Activated CD4-positive, CD25-positive, alpha-beta regulatory T cell (primary cell): ENCODE measurements at places on chromosomes 7 and 10.

DNA sequence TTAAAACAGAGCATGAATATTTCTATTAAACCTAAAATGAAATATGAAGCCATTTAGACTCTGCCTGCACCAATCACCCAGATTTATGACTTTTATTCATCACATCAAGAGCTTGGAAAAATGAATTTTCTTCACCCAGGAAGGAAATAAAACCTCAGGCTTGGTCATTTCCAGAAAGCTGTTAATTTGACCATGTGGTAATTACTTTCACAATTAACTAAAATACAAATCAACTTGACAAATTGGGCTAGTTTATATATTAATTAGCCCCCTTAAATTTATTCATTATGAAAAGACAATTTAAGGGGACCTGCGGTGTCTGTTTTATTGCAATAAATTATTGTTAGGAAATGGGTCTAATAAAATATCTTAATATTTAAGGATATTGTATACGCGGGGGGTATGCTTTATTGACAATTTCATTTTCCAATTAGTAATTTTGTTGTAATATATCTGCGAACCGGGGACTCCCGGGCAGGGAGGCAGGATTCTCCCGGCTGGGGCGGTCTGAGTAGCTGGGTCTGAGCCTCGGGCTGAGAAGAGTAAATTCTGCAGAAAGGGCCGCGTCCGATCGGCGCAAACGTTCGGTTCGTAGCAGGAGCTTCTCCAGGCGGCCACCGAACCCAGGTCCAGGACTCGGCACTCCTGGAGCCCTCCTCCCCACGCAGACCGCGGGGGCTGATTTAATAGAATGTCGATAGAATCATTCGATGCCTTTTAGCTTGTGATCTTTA lies 9.4 kb upstream of the MNX1 start:
- no peak for DNase-seq

DNA sequence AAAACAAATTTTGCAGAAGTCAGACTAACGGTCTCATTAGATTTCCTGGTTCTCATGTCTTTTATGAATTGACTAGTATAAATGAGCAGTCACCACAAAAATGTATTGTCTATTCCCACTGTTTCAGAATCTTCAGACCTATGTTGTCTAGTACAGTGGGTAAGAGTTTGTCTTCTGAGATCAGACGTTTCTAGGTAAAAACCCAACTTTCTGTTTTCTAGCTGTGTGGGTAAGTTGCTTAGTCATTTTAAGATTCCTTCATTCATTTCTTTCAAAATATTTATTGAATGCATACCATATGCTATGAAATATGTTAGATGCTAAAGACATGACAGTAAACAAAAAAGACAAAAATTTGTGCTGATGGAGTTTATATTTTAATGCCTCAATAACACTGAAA lies 156.3 kb downstream of the POLR1F start:
- DNase-seq: no peak

DNA sequence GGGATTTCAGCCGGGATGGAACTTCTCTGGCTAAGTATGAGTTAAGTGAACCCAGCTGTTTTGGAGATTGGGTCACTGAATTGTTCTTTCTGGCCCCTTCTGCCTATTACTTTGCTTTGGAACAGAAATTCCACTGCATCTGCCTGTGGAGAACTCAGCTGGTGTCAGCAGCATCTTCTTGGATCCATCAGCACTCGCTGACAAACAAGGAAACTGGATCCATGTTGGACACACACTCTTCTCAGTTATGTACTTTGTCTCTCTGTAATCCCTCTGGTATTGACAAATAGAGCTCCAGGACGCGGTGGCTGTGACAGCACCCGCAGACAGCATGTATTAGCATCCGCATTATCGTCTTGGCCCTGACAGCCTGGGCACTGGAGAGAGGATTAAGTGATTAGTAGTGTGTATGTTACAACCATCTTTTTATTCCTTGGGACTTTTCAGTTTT lies 73.0 kb upstream of the BMPER start:
- DNase-seq: no peak

GRCh38 chr10:1058017-1058416 lies 1.8 kb downstream of the WDR37 start:
- no peak for DNase-seq

- no peak for DNase-seq
These were observed 481.0 kb downstream of the PLXNA4 start for GRCh38 chr7:132095111-132095765.

- DNase-seq: no peak
These were observed 938 bp upstream of the CADPS2 start for GRCh38 chr7:122887198-122887597.

- DNase-seq: no peak
These were observed 23.8 kb downstream of the RCC1L start for GRCh38 chr7:75049817-75050216.

DNA sequence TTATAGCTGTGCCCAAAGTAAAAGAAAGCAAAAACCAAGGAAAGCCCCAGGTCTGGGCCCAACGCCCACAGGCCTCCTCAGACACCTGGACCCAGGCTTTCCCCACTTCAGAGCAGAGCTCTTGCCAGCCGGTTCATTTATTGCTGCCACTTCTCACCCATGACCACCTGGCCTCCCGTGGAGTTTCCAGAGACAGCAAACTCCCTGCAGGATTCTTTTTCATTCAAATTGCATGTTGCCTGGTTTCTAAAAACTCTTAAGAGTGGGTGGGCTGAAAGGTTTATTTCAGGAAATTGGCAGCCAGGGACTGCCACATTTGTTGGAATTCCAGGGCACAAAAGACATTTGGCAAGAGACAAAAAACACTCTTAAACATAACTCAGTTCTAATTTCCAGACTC lies 4.7 kb downstream of the VOPP1 start:
- no peak for DNase-seq

- no peak for DNase-seq
These were observed 133.3 kb downstream of the MPP7 start for GRCh38 chr10:28169525-28169924.

DNA sequence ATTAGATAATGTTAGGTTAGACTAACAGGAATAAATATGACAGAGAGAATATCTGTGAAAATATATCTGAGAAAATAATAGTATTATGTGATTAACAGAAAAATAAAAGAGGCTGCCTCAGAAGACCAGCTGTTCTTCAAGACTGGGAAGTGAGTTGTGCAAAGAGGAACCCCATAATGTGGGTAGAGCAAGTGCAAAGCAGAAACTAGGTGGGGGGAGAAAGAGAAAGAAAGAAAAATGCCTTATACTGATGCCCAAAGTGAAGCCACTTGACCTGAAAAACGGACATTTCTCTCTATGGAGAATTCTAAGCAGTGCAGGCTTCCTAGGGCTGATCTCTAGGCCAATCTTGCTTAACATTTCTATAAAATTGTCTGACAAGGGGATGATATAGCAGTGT lies 3.8 kb downstream of the NEBL start:
- no peak for DNase-seq

DNA sequence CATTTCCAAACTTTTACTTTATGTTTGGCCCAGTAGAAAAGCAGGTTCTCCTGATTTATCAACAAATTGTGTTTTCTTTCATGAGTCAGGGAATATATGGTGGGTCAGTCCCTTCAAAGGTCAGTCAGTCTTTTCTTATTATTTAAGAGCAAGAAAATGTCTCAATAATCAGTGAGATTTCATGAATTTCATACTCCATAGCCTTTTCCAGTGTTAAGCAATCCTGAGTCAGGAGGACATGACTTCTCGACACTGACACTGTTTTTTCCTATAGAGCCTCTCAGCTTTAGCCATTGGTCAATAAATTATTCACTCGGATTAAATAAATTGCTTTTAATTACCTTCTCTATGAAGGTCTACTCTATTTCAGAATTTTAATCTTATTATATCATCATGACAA lies 334.5 kb downstream of the SORCS1 start:
- no peak for DNase-seq

DNA sequence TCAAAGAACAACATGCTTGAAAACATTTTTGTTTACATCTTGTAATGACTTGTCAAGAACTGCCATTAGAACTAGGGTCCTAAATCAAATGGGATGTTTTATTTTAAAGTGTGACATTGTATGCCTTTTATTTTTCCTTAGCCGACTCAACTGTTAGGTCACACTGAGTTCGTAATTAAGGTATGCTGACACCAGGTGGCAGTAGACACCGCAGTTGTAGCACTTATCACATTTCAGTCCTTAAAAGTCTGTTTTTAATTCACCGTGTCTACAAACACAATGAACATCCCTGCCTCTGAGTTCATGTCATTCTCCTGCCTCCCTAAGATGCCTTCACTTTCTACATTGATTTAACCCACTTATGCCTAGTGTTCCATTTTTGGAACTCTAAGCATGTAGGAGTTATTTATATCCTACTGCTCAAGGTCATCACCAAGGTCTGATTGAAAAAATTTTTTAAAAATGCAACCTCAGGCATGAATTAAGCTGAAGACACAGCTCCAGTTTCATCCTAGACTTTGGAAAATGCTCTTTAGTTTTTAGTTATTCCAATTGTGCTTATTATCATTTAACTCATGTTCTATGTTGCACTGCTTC lies 186.1 kb downstream of the BMPER start:
- no peak for DNase-seq

DNA sequence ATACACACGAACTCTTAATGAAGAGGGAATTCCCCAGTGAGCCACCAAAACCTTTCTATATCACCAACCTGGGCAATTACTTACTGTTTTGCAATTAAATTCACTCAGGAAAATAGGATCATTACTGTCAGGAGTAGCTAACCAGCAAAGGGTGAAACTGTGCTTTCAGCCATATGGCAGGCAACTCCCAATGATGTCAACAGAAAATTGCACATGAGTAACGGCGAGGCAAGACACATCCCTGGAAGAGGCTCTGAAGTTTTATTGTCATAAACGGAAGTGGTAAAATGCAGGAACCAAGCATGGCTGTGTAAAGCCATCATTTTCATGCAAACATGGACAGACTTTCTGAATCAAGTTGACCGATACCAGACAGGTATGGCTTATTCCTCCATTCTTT lies 548.9 kb upstream of the AUTS2 start:
- DNase-seq: no peak

- DNase-seq: no peak
These were observed 2.9 kb downstream of the AQP1 start for GRCh38 chr7:30914596-30914995.

DNA sequence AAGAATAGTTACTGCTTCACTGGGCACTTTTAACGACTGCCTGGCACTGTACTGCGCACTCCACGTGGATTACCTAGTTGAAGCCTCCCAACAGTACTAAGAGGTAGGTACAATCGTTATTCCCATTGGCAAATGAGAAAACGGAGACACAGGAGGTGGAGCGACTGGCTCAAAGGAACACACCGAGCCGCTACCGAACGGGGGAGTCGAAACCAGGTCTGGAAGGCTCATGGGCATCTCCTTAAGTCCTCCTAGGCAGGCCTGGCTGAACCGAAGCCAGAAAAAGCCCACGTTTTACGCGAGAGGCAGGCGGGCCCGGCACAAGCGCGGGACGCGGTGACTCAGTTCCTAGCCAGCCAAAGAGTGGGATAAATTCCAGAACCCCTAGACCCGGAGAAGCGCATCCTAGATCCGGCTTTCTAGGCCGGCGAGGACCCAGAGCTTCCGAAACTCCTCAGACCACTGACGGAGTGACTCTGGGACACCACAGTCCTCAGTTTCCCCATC lies 472 bp downstream of the PDAP1 start:
- DNase-seq: no peak

DNA sequence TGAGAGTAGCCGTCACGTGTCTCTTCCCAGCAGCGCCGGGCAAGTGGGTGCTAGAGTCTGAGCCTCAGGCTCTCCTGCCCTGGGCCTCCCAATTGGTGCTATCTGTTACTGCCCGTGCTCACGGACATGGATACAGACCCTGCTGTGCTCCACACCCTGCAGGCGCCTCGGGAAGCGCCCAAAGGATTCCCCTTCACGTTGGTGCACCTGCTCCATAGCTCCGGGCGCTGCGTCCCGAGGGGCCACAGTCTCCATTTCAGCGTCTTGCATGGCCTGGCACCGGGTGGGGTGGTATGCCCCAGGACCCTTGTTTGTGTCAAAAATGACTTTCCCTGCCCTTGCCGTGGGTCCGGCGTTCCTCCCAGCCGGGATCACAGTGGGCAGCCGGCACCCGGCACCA lies 13.8 kb upstream of the ZNF212 start:
- no peak for DNase-seq

- no peak for DNase-seq
These were observed 33.2 kb downstream of the C7orf33 start for GRCh38 chr7:148623586-148624282.

GRCh38 chr7:76296743-76297740 lies 5.4 kb upstream of the HSPB1 start:
- DNase-seq: no peak

GRCh38 chr7:153496257-153496656 lies 555.9 kb upstream of the DPP6 start:
- no peak for DNase-seq
